ENCODE measurements at places on chromosomes 7 and 10.

GRCh38 chr10:5195727-5196374 is 786 bp upstream of the AKR1C4 start:
- DNase-seq = no peak

GRCh38 chr10:132003282-132003924 is 21.7 kb upstream of the BNIP3 start:
- no peak for DNase-seq

- no peak for DNase-seq
Measured at GRCh38 chr7:20241194-20241910, 24.2 kb upstream of the MACC1 start.

DNA sequence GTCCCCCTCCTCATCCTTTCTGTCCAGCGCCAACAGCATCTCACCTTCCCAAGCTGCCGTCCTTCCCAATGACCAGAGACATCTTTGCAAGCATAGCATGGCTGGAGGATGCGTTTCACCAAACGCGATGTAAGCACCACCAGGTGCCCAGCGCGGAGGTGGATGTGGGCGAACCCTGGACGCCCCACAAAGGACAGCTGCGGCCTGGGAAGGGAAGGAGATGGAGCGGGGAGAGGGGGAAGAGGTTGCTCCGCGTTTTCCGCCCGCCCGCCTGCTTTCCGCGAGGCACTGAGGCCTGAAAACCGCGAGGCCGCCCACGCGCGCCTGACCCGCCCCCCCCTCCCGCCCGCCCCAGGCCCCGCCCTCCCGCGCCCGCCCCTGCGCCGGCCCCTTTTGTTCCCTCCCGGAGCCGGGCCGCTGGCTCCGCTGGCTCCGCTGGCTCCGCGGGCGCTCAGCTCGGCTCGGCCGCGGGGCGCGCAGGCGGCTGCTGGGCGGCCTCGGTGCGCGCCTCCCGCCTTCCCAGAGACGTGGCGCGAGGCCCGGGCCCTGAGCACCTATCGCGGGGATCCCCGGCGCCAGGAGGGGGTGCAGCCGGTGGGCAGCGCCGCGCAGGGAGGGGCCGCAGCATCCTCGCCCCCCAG is at the start of gene CLIP2:
CLIP2 (plus strand) TSS at position 390 of the 641 bp plus-strand sequence. CDS start 28,140 bp downstream, outside the sequence.
- DNase-seq = peak; percentile 70

DNA sequence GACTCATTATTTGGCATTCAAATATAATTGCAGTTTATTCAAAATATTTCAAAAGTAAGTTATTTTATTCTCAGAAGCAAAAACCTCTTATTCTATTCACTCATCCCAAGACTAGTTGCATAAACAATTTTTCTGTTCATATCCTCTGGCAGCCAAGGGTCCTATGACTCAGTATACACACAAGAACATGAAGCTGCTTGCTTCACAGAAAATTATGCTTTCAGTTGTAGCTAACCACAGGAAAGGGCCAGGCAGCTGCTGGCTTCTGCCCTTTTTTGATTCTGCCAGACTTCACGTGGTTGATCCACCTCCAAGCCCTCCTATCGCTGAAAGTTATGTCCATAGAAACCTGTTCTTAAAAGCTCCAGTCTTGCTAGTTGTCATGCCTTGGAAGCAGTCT is 108.8 kb downstream of the ABCA13 start:
- DNase-seq = no peak

DNA sequence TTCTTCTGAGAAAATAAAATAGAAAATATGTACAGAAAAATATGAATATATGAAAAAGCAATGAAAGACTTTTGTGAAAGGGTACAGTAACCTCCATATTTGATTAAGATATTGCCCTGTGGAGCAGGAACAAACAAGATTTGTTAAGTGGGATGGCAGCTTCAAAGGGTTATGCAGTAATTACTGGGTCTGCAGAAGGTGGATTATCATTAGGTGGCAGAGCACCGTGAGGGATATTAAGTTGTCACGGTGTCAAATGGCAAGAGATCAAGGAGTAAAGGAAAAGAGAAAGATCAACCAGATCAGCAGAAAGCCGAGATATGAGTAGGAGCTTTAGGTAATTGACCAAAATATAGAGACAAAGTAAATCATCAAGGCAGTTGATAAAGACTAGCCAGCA is 44.1 kb downstream of the DGKB start:
- no peak for DNase-seq

- DNase-seq = no peak
Measured at GRCh38 chr7:2818121-2818520, 26.0 kb downstream of the GNA12 start.

DNA sequence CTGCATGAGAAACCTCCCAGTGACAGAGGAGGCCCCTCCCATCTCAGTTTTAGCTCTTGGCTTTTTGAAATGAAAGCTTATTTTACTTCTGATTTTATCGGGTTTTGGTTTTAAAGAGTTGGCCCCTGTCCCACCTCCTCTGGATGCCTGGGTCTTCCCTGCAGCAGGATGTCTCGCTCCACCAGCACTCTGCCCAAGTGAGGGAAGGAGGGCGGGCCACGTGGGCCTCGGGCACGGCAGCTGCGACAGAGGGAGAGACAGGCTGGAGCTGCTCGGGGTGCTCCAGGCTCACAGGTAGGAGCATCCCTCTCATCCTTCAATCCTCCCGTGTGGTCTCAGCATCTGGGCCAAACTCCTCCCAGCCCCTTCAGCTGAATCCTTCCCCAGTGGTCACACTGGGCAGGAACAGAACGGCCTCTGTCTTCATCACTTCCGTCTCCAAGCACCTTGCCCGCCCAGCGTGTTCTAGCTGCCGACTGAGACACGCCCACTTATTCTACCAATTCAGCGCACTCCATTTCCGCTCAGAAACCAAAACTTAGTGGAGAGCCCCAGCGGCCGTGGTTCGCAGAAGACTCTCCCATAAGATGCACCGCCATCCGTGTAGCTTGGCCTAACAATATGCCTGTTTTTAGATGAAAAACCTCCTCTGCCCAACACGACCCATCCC is 222.9 kb downstream of the GLRX3 start:
- no peak for DNase-seq

DNA sequence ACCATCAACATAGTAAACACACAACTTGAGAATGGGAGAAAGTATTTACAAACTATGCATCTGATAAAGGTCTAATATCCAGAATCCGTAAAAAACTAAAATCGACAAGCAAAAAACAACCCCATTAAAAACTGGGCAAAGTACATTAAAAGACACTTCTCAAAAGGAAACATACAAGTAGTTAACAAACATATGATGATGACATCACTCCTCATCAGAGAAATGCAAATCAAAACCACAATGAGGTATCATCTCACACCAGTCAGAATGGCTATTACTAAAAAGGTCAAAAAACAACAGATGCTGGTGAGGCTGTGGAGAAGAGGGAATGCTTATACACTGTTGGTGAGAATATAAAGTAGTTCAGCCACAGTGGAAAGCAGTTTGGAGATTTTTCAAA is 125.1 kb downstream of the TFPI2 start:
- no peak for DNase-seq

- no peak for DNase-seq
Measured at GRCh38 chr7:112337892-112338291, 112.4 kb upstream of the IFRD1 start.

- no peak for DNase-seq
Measured at GRCh38 chr10:52115823-52116222, 198.3 kb upstream of the DKK1 start.

GRCh38 chr10:86592413-86592812 is 61.9 kb upstream of the OPN4 start:
- no peak for DNase-seq

- no peak for DNase-seq
Measured at GRCh38 chr7:158280448-158281144, 307.0 kb downstream of the PTPRN2 start.

GRCh38 chr7:157139111-157139809 is 534 bp downstream of the UBE3C start:
- DNase-seq = peak; percentile 42

GRCh38 chr7:132092106-132092505 is 484.2 kb downstream of the PLXNA4 start:
- no peak for DNase-seq

GRCh38 chr10:72089618-72090017 is 1.3 kb upstream of the SPOCK2 start:
- no peak for DNase-seq

DNA sequence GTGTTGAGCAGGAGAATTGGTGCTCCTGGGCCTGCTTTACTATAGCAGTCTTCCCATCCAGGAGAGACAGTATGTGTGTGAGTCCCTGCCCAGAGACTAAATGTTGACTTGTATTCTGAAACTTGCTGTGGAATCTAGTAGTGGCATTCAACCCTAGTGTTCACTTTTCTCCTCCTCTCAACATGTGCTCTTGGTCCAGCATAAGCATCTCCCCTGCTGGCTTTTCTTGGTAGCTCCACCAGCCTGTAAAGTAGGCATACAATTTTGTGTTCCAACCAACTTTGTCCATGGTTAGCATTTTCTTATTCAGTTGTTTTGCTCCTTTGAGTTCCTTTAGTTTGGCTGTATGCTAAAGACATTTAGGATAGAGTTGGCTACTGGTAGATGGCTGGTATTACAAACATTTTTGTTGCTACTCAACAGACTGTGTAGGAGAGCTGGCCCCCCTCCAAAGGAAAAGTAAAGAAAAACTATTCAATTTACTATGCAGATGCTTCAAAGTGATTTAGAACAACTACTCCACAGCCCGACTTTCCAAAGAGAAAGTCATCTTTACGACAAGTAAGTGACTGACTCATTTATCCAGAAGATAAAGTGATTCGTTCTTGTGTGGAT is 46.0 kb downstream of the ASB4 start:
- no peak for DNase-seq

GRCh38 chr7:29285444-29285793 is 90.8 kb downstream of the CHN2 start:
- no peak for DNase-seq

GRCh38 chr10:82245157-82245556 is 370.2 kb downstream of the NRG3 start:
- DNase-seq = no peak

DNA sequence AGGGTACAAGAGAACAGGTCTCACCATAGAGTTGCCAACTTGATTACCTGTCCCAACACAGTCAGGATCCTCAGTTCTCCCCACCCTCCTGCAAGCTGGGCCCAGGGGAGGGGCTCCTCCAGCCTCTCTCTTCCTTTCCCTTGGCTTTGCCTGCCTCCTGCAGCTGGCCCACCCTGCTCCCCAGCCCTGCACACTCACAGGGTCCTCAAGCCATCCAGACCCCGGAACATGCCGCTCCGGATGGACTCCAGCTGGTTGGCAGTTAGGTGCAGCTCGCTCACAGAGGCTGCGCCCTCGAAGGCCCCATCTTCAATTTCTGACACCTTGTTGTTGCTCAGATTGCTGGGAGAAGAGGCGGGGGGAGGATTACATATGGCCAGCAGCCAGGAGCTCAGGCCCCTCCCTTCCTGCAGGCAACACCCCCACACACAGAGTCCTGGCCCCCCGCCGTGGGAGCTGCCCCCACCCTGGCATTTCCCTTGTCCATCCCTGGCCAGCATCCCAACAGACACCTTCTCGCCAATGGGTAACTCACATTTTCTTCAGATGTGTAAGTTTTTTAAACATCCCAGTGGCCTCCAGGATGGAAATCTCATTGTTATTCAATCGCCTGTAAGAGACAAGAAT is 139.2 kb downstream of the SLIT1 start:
- DNase-seq = no peak

- DNase-seq = no peak
Measured at GRCh38 chr7:107564553-107565298, 955 bp downstream of the DUS4L start.

DNA sequence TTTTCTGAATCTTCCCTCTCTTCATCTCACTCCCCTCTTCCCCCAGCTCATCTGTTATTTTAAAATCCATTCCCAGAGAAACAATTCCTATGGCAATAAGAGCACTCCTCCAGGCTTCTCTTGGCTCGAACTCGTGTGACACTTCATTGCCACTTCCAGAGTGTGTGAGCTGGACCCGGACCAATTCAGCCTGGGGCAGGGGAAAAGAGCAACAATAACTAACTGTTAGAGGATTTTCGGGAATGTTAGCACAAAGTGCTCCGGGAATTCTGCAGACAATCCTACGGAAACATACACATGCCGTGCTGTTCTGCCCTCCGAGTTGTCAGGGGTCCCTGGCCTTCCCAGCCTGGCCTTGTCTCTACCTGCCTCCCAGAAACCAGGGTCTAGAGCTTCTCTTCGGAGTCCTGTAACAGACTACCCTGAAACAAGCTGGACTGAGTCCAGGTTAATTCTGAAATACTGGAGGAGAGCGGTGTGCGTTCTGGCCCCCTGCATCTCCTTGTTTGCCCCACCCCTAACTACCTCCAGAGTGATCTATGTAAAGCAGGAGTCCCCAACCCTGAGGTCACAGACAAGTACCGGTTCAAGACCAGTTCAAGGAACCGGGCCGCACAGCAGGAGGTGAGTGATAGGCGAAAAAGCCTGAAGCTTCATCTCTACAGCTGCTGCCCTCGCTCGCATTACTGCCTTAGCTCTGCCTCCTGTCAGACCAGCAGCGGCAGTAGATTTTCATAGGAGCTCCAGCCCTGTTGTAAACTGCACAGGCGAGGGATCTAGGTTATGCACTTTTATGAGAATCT is 11.3 kb downstream of the COL26A1 start:
- no peak for DNase-seq

DNA sequence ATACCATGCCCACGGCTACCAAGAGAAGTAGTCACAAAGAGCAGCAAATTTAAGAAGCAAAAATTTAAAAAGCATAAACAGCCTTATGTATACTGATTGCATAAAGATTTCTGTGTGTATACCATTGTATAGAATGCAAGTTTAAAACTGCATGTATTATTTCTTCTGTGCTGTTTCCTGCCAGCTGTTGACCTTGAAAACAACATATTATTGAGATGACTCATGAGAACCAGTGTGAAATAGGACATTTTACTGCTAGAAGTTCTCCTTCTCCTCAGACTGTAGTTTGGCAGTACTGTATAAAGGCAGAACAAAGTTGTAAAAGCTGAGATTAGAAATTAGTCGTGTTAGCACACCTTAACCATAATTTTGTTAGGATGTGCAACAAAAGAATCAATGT is 42.3 kb upstream of the SGCE start:
- no peak for DNase-seq

- DNase-seq = no peak
Measured at GRCh38 chr7:84693483-84693882, 493.4 kb downstream of the SEMA3D start.

- no peak for DNase-seq
Measured at GRCh38 chr10:110547139-110547761, 20.2 kb upstream of the SMC3 start.
